ENCODE measurements at places on chromosomes 16 and 17.
A peak's percentile ranks its signal among the peaks of the same experiment; 100 is the strongest.

- DNase-seq: no peak
Measured at GRCh38 chr16:57844416-57845030, 42.2 kb upstream of the KIFC3 start.

- DNase-seq: no peak
Measured at GRCh38 chr17:61737820-61738219, 125.5 kb downstream of the BRIP1 start.

DNA sequence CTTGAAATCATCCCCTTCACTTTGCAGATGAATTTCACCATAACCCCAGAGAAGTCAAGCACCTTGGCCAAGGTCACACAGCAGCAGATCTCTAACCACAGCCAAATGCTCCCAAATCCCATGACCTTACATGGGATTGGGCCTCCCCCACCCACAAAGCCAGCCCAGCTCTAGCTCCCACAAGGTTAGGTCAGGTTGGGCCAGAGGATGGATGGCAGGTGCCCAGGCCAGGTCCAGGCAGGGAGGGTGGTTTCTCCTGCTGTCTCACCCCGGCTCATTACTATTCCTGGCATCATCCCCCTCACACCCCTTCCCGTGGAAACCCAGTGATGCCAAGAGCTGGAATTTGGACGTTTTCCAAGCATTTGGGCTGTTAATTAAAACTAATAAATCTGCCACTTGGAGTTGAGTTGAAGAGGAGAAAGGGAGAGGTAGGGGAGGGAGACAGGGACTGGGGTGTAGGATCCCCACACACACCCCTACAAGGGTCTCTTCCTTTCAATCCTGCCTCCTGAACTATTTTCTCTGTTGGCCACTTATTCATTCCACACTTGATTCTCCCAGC, 181.6 kb downstream of the TMEM132E start:
- DNase-seq: no peak

DNA sequence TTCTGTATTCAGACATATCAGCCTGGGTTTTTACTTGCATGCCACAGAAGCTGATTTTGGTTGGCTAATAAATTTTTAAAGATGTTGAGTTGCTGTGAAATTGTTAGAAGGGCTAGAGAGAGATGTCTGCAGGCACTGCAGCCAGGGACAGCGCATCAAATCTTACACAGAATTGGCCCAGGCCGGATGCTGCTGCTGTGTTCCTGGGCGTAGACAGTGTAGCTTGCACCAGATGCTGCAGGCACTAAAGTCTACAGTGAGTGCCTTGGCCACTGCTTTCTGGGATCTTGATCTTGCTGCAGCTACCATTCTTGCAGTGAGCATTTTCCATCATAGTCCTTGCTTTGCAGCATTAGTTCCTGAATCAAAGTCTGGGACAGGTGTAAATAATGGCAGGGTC, 169.9 kb downstream of the SPECC1 start:
- DNase-seq: no peak

DNA sequence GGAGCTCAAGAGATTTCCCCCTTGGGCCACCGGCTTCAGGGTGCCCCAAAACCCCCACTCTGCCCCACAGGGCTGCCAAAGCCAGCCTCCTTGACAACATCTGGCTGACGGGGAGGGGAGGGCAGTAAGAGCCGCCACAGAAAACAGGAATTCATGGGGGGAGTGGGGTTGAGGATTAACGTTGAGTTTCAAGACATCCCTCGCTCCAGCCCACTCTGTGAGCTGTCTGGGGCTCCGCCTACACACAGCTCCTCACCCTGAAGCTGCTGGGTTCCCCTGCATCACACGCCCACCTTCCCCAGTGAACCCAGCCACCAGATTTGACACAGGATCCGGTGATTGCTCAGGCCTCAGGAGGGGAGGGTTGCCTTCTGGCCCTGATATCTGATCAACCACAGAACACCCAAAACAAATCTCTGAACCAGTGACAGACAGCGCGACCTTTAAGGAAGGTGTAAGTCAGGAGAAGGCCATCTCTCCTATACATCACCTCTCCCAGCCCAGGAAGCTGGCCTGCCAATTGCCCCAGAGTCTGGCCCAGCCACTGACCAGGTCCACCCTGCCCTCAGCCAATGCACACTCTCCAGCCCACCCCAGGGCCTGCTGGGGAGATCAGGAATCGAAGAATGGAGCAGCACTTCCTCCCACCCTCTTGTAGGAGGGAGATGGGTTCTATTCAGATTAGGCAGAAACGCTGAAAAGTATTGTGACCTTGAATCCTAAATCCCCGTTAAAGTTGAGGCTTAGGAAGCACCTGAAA, 132.1 kb downstream of the CLEC16A start:
- no peak for DNase-seq

DNA sequence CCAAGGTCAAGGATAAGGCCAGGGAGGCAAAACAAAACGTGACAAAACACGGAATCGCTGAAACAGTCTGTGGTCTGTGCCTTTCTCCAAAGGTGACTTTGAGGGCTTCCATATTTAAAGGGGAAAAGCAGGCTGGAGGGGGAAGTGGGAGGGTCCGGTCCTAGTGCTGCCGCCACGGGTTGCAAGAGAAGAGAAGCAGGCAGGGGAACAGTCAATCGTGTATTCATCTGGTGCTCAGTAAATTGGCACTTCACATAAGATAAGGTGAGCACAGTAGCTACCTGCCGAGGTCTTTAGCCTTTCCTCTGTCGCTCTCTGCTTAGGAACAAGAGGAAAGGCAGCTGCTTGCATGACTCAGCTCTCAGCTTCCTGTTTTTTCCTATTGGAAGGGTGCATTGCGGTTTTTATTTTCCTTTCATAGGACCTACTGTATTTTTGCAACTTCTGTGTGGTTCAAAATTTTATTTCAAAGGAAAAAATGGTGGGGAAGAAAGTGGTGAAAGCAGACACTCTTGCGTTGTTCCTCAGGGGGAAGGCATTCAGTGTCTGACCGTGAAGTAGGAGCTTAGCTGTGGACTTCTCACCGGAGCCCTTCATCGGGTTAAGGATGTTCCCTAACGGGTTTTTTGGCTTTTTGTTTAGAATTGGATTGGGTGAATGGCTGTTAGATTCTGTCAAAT, 7.1 kb upstream of the LGALS3BP start:
- DNase-seq: peak; percentile 40

- no peak for DNase-seq
Measured at GRCh38 chr16:11781773-11782172, 15.3 kb downstream of the ZC3H7A start.

DNA sequence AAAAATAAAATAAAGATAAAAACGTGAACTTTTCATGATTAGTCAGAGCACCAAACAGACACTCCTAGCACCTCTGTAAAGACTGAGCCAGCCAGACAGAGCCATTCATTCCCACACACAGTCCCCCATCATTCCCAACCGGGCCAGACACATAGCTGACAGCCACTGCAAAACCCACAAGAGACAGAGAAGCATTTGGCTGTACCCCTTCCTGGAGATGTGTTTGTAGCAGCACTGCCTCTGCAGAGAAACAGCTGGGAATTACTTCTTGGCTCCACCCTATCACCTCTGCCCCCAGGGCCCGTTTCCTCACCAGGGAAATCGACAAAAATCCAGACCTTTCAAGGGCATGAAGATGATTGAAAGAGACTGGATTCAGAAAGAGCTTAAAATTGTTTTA, 46.4 kb downstream of the MYH11 start:
- no peak for DNase-seq

GRCh38 chr16:7332611-7333010, at the start of gene RBFOX1:
TSS of gene RBFOX1 (plus strand) at chr16:7332845.
- DNase-seq: no peak

- peak; percentile 24 for DNase-seq
Measured at GRCh38 chr17:41959336-41960095, 7.1 kb upstream of the CNP start.

- DNase-seq: no peak
Measured at GRCh38 chr17:54157542-54157941, 334.8 kb downstream of the KIF2B start.

DNA sequence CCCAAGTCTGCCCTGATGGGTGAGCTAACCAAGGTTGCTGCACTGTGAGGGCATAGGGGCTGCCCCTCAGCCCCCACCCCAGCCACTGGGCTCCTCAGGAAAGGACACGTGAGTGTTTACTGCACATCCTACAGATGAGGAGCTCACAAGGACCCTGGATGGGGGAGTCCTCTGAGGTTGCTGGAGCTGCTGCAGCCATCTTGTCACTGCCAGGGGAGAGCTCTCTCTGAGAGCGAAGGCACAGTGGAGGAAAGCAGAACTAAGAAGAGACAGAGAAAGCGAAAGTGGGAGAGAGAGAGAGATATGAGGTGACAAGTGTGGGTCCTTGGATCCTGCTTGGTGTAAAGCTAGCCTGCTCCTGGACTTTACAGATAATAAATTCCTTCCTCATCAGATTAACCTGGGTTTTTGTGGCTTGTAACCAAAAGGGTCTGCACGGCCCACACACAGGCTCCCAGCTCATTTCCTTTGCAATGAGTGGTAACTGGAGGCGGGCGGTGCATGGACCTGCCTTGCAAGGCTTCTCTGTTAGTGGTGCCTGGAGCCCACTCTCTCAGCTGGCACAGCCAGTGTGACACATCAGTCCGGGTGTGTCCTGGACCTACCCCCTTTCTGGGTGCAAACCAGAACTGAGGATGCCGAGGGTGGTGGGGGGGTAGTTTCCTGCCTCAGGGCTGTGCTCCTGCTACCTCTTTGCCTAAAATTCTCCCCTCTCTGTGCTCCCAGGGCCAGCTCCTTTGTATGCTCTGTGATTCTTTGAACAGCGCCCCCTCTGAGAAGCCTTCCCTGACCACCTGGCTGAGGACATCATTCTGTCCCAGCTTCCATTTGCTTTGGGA, 14.2 kb downstream of the SNX20 start:
- DNase-seq: no peak

DNA sequence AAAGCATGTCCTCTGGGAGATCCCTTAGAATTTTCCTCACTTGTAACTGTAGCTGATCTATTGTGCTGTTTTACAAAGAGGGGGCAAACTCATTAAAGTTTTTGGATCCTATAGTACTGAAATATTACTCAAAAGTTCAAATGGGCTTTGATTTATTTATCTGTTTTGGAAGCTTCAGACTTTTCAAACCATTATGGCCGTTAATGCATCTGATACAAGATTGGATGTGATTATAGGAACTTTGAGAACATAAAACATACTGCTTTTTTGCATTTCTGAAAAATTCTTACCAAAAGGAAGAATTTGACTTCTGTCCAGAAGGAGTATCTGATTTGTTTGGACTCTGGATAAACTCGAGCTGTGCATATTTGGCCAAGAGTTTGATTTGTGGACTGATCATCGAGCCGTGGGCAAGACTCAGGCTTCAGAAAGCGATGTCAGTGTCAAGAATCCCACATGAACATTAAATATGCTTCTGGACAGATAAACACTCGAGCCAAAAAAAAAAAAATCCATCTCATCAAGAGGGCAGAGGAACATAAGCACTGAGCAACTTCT, 8.2 kb upstream of the MARCHF10 start:
- no peak for DNase-seq

GRCh38 chr17:17506893-17507464, 10.8 kb upstream of the RASD1 start:
- DNase-seq: no peak

GRCh38 chr17:1732833-1733321, 8.4 kb downstream of the WDR81 start:
- no peak for DNase-seq

GRCh38 chr17:66493283-66494019, 191.0 kb downstream of the PRKCA start:
- peak; percentile 50 for DNase-seq

DNA sequence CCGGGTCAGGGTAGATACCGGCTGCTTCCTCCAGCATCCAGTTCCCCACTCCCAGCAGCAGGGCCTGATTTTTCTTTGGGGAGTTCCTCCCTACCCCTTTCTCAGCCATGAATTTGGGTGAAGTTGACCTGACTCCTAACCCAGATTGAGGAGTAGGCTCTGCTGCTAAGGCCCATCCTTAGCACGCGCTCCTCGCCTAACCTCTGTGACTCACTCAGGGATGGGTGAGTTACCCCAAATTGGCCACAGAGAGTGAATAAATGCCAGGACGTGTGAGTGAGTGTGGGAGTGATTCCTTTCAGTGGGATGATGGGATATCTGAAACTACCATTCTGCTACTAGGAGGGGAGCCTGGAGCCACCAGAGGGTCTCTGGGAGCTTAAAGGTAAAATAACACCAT, 28.9 kb upstream of the ABCC12 start:
- DNase-seq: peak; percentile 21

DNA sequence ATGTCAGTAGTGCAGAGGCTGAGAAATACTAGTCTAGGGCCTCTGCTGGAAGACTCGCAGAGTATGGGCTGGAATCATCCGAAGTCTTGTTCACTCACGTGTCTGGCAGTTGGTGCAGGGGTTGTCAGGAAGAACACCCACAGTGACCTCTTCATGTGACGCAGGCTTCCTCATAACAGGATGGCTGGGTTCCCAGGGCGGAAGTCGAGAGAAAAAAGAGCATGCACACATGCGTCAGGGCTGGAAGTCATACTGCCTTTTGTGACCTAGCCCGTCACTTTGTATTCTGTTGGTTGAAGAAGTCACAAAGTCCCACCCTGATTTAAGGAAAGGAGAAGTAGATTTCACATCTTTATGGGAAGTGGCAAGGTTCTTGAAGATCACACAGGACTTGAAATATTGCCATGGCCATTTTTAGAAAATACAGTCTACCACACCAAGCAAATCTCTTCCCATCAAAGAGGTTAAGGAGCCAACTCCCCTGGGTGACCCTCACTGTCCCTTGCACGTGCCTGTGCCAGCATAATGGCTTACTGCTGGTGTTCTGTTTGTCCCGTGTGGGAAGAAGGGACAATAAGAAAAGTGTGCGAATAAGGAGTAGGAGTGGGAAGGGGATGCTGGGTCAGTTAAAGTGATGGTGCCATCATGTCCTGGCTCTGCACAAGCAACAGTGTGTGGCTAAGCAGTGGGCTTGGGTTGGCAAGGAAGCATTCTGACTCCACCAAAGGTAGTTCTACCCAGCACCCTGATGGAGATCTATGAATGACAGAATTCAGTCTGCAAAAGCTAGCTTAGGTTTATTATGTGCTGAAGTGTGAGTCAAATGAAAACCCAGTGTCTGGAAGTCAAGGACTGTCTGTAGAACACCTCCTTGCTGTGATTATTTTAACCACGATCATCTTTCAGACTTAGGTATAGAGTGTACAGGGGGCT, 28.1 kb downstream of the HEATR3 start:
- peak; percentile 17 for DNase-seq

DNA sequence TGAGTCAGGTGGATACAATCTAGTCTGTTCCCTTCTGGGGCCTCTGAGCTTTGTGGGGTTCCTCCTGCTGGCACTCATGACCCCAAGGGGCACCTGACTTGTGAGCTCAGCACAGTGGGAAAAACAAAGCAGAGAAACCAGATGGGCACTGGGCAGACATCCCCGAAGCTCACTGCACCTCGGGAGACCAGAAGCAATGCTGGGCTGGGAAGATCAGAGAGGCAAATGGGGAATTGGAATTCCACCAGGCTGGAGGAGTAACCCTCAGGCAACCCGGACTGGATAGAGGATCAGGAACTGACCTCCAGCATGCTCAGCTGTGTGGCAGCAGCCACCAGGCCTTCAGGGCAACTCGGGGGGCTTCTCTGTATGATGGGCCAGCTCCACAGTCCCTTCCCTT, 50.3 kb downstream of the ABCC12 start:
- DNase-seq: no peak
